ENCODE measurements at places on chromosomes 12 and 14.

DNA sequence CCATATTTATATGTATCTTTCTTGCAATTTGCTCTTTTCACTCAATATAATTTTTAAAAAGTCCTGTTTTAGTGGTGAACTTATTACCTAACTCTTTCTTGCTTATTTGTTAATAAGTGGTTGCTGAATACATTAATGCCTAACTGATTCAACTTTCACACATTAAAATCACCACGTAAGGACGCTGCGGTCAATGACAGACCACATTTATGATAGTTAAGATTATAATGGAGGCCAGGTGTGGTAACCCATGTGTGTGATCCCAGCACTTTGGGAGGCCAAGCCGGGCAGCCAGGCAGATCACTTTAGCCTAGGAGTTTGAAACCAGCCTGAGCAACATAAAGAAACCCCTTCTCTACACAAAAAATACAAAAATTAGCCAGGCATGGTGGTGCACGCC lies 37.0 kb downstream of the WDR89 start:
- no peak for DNase-seq

GRCh38 chr12:79439175-79439825 lies 251.5 kb downstream of the PAWR start:
- DNase-seq, result no peak

DNA sequence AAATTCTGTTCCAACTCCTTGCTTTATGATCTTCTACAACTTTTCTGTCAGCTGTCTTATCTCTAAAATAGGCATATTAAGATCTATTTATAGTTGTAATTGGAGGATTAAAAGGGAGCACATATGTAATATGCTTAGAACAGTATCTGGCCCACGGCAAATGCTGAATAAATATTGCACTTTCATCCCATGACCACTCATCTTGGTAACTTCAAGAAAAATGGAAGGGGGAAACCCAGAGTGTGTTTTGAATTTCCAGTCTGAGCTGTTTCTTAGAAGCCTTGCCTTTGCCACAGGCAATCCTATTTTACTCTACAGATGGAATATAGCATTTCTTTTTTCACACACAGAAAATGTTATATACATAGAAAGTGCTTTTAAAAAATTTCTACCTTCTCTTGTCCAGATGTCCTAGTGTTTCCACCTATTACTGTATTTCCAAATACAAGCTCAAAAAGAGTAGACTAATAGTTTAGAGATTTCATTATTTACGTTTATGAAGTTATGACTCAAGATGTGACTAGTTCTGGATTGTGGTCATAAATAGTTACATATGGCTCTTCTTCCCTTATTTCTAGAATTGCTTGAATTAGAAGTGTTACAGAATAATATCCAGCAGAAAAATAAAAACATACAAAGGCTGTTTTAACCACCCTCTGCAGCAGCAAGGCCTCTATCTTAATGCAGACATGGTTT lies 6.2 kb upstream of the STXBP6 start:
- DNase-seq, result no peak

GRCh38 chr12:130668286-130669204 lies 47.6 kb downstream of the RIMBP2 start:
- DNase-seq, result no peak

GRCh38 chr14:22464422-22465142 lies 124.4 kb downstream of the DAD1 start:
- no peak for DNase-seq

- no peak for DNase-seq
These were observed 73.6 kb upstream of the REP15 start for GRCh38 chr12:27622436-27623195.

- no peak for DNase-seq
These were observed 30.8 kb upstream of the LRP1-AS start for GRCh38 chr12:57178213-57178612.

DNA sequence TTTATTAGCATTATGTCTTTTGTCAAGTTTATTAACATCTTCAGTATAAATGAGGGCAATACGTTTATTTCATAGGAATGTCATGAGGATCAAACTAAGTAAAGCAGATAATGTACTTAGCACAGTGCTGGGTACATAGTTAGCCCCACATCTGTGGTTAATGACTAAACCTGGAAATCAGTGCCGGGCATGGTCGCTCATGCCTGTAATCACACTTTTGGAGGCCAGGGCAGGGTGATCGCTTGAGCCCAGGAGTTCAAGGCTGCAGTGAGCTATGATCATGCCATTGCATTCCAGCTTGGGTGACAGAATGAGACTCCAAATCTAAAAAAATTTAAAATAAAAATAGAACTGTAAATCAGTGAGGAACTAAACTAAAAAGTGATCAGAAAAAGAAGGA lies 44.8 kb upstream of the GUCY2C start:
- no peak for DNase-seq
